ENCODE measurements at places on chromosomes 1 and 21.
A peak's percentile ranks its signal among the peaks of the same experiment; 100 is the strongest.

GRCh38 chr21:42614811-42615351 lies 38.5 kb upstream of the PDE9A start:
- DNase-seq = no peak

- DNase-seq = no peak
Observed at GRCh38 chr1:10765304-10765703, 31.1 kb downstream of the CASZ1 start.

GRCh38 chr21:21111309-21111920 lies 113.2 kb downstream of the NCAM2 start:
- no peak for DNase-seq

DNA sequence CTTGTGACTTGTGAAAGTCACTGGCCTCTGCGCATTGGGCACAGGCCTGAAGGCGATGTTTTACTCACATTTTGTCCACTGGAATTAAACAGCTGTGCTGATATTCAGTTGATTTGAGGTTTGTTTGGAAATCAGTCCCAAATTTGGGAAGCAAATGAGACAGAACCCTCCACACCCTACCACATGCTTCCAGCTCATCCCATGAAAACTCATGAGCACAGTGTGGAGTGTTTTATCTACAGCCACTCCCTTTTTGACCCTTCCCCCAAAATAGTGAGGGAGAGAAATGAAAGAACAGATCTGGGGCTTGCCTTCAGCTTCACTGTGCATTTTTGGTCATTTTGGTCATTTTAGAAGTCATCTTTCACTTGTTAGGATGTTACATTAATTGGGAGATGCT lies 101.3 kb downstream of the CAMTA1 start:
- DNase-seq = no peak

- DNase-seq = no peak
Observed at GRCh38 chr21:34941162-34941561, 107.9 kb downstream of the RUNX1 start.

DNA sequence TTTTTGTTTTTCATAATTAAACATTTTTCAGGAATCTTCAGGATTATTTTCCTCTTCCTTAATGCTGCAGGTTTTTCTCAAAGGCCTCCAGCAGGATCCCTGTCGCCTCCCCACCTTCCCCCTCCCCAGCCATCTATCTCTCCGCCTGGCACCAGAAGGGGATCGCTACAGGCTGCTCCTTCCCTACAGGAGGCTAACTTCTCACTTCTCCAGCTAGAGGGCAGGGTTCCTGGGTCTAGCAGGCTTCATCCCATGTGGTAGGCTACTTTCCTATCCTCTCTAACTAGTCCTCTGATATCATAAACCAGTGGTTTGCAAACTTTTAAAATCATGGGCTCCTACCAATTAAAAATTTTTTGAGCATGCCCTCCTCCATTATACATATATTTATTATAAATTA lies 104.1 kb downstream of the KCNN3 start:
- no peak for DNase-seq

GRCh38 chr1:4126731-4127591 lies 226.9 kb upstream of the C1orf174 start:
- DNase-seq = no peak

DNA sequence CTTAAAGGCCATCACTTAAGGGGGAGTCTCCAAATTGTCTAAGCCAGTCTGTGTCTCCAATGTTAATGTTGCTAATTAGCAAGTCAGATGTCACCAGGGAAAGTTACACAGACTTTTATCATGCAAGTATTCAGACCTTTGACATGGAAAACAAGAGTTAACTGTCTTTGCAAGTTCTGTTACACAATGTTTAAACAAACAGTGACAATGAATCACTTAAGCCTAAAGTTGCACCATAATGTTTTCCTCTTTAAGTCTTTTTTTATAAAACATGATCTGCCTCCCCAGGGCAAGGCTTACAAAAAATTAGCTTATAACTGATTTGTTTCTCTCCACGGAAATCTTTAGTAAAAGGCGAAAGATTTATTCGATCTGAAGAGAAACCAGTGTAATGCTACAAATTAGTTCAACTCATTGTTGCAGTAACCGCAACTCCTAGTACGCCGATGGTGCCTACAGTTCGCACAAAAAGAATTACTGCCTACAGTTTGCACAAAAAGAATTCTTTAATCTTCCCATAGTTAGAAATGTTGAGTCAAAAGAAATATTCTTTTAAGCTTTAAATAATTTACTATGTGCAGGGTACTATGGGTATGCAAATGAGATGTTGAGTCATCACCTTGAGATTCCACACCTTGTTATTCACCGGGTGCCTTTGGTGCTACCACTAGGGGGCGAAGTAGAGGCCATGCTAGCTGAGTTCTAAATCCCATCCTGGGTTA lies 45.3 kb downstream of the HHAT start:
- peak; percentile 13 for DNase-seq

DNA sequence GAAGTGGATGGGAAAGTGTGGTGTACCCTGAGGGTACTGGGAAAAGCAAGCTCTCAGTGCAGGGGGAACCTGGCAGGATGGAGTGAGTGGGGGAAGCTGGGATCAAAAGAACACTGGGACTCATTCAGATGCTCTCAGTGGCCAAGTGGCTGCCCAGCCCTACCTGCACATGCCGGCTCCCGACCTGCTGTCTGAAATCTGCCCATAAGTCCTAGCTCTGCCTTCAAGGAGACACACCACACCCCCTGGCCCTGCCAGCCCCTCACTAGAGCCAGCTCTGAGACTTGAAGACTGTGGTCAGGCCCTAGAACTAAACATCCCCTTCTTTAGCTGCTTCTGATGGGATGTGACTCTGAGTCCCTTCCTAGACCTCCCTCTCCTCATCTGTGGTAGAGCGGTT lies 2.2 kb downstream of the TMEM54 start:
- DNase-seq = no peak

DNA sequence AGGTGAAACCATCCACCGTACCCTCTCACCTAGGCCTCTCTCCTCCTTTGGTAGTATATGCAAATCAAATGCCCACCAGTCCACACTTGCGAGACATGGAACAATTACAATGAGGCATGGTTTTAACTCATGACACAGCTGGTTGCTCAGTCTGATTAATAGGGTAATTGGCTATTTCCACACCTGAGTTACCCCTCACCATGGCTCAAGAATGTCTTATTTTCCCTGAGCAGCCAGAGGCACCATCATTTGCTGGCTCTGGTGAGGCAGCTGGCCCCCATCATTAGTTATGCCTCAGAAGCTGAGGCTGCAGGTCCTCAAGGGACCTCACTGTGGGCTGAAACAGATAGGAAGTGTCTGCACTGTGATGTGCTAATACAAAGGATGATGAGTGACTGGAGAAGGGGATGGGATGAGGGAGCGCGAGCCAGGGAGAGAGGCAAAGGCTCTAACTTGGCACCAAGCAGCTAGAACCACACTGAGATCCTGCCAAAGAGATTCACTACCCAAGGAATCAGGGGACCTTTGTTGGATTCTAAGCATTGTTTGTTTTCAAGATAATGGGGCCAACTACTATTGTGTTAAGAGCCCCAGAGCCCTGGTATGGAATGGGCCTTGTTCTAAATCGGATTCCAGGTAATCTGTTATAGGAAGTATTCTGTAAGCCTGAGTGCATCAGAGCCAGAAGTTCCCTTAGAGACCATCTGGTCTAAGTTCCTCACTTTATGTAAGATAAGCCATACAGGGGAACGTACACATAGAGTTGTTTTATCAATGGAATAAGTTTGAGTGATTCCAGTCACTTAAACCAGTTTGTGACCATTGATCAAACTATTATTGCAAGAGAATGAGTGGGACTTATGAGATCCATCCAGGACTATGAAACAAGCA lies 80.0 kb upstream of the CNTN2 start:
- no peak for DNase-seq

GRCh38 chr1:212971312-212971711 lies 21.0 kb downstream of the VASH2 start:
- DNase-seq = no peak

- no peak for DNase-seq
Observed at GRCh38 chr1:16064536-16065268, 8.7 kb downstream of the FAM131C start.

DNA sequence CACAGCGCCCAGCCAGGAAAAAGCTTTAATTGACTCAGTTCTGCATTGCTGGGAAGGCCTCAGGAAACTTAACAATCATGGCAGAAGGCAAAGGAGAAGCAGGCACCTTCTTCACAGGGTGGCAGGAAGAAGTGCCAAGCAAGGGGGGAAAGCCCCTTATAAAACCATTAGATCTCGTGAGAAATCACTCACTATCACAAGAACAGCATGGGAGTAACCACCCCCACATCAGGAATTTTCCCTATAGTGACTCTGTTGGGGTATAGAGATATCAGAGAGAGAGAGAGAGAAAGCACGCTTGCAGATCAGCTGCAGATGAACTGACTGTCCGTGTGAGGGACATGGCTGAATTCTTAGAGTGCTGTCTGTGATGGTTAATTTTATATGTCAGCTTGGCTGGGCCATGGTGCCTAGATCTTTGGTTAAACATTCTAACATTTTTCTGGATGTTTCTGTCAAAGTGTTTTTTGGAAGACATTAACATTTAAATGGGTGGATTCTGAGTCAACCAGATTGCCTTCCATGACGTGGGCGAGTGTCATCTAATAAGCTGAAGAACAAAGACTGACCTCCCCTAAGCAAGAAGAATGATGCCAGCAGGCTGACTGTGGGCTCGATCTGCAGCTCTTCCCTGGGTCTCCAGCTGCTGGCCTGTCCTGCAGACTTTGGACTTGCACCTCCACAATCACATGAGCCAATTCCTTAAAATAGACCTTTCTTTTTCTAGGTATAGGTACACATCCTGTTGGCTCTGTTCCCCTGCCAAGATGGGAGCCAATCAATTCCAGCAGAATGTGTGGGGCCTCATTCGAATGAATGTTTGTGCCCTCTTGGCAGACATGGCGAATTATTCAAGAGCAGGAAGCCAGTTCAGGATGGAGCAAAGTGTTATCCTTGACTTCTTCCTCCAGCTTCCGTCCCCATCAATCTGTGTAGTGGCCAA lies 21.4 kb upstream of the CPT2 start:
- DNase-seq = no peak

DNA sequence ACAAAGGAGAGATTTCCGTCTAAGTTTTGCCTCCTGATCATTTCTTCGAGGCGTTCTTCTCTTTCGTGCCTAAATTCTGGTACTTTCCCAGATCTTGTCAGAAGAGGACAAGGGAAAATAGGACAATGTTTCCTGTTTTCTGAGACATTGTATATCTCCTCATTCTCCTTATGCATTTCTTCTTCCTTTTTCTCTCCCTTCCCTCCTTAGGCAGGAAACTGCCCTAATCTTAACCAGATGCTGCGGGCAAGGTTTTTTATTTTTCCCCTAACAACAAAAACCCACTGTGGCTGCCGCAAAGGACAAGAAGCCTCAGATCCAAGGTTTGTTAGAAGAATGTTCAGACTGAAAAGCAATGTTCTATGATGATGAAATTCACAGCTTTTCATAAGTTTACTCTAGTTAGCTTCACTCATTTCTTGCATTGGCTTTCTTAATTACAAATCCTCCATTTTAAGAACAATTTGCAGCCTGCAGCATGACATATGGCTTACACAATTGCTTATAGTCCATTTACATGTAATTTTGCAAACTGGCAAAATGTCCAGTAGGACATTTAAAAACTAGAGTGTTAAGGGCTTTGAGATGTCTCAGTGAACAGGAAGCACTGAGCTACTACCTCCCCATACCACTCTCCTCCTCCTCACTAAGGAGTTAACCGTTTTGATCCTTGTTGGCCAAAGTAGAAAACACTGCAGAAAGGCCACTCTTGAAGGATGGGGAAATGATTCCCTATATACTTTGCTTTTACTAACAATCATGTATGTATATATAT lies 624 bp downstream of the CTSK start:
- DNase-seq = no peak

DNA sequence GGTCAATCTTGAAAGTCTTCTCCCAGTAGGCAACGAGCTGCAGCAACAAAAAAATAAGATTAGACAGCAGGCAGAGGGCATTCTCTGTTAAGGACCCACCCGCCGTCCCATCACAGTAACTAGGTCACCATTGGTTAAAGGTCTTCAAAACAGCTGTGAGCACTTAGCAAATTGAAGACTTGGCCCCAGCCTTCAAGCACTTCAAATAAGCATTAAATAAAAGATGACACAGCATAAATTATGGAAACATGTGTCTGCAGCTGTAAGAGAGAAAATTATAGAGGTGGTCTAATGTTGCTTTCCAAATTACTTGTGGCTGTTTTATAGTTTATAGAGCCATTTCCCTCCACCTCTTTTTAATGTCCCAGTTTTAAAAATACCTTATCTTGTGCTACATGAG lies 61.2 kb downstream of the VANGL1 start:
- no peak for DNase-seq

DNA sequence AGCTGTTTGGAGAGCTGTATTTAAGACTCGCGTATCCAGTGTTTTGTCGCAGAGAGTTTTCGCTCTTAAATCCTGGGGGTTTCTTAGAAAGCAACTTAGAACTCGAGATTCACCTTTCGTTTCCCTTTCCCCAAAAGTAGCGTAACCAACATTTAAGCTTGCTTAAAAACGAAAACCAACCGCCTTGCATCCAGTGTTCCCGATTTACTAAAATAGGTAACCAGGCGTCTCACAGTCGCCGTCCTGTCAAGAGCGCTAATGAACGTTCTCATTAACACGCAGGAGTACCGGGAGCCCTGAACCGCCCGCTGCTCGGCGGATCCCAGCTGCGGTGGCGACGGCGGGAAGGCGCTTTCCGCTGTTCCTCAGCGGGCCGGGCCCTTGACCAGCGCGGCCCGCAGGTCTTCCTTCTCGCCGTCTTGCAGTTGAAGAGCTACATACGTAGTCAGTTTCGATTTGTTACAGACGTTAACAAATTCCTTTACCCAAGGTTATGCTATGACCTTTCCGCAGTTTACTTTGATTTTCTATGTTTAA lies 1.9 kb downstream of the OLIG1 start:
- no peak for DNase-seq

DNA sequence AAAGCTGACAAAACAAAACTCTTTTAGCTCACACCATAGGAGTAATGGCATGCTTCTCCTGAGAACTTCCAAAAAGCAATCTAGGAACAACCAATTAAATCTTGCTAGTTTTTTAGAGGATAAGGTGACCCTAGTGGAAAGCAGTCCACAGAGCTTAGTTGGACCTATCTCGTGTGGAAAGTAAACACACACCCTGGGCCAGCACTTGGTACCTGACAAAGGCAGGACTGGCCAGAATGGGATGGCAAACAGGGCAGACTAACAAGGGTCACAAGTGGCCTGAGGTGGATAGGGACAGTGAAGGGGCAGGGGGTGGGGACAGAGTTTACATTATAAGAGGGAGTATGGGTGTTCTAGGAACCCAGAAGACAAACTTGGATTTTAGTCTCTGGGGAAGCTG lies 22.0 kb downstream of the FMO4 start:
- no peak for DNase-seq
